Subcutaneous adipose tissue (tissue), 4 donors: ENCODE measurements at places on chromosomes 13 and 19. TPM values are rescaled to one million over a fixed set of nuclear protein-coding genes. Genes with fewer than 3 reads are reported as not detected.

The VSTM1 gene
- total RNA-seq: not detected

The PALM gene
- 228 TPM for total RNA-seq

The TSSK6 gene
- total RNA-seq: 0.57 TPM

The TLE6 gene
- not detected for total RNA-seq

The CYP4F3 gene
- 0.94 TPM for total RNA-seq

The OSCAR gene
- total RNA-seq: 21.9 TPM

The CIRBP gene
- total RNA-seq: 753 TPM
